Colonic mucosa (tissue), 4 donors: ENCODE measurements at places on chromosomes 4 and X. TPM values are rescaled to one million over a fixed set of nuclear protein-coding genes. Genes with fewer than 3 reads are reported as not detected.

GRCh38 chr4:87236861-87237260 lies 16.4 kb upstream of the KLHL8 start:
- DNase-seq = no peak

DNA sequence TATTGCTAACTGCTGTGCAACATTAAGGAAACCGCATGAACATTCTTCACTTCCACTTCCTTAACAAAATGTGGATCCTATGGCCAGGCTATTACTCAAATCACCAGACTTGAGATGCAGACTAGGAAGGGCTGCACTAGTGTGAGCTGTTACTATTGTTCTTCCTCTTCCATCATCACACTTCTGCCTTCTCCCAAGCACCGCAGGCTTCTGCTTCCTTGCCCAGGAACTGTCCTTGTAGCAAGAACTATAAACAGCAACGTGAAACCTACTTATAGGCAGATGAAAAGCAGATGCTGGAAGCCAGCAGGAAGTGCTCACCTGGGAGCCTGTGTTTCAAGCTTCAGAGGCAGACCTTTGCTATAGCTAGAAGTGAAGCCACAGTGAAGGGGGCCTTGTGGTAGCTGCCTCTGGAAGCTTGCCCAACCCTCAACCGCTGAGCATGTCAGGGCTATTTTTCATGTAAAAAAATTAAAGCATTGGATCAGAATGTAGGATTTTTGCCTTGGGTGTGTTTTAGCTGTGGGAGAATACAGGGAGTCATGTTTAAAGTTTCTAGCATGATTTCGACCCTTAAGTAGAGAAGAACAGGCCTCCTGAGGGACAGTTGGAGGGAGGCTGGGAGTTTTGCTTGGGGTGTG lies 43.9 kb downstream of the CLNK start:
- no peak for DNase-seq

DNA sequence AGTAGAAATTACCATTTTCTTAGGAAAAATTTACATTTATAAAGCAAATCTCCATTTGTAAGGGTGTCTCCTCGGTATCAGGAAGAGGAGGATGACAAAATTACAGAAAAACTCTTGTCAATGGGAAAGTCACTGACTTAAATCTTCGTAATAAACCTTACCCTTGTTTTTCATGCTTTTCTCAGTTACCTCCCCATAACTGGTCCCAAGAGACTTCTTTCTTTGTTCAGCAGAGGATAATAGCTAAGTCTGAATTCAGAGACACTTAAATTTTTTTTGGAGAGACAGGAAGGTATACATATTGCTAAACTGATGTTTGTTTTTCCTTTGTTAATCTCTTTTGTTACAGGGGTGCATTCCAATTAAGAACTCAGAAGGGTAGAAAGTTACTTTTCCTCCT lies 125.5 kb upstream of the JADE1 start:
- DNase-seq = no peak

GRCh38 chr4:2253160-2254084 lies 8.5 kb downstream of the MXD4 start:
- peak; percentile 15 for DNase-seq

GRCh38 chrX:96861218-96861617 lies 22.5 kb upstream of the RPA4 start:
- DNase-seq = no peak

DNA sequence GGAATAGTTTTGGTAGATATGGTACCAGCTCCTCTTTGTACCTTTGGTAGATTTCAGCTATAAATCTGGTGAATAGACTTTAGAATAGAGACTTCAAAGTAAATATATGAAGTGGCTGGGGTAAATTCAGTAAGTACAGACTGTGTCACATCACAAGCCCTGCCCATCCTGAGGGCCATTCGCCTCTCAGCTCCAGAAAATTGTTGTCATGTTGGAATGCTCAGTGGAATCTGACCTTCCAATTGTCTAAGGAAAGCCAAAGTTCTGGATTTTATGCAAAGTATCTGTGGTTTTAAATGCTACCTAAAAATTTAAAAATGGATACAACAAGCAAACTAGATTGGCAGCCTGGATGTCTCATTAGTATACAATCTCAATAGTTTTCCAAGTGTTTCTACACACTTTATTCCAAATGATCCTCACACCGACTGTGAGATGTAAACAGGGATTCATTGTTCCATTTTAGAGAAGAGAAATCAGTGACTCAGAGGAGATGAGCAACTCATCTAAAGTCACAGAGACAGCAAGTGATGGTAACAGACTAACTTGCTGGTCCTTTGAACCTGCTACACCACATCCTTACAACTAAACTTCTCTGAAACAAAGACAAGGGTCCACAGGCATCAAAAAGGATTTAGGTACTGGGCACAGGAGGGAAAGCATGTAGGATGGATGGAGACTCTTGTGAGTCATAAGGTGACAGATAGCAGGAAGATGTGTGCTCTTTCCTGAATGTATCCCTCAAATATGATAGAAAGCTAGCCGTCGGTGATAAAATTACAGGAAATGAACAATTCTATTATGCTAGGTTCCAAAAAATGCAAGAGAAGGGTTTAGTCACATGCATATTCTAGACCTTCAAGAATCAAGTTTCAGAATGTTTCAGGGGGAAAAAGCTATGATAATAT lies 127.3 kb downstream of the ATP10D start:
- DNase-seq = no peak

Gene SPANXB1
- total RNA-seq = not detected

DNA sequence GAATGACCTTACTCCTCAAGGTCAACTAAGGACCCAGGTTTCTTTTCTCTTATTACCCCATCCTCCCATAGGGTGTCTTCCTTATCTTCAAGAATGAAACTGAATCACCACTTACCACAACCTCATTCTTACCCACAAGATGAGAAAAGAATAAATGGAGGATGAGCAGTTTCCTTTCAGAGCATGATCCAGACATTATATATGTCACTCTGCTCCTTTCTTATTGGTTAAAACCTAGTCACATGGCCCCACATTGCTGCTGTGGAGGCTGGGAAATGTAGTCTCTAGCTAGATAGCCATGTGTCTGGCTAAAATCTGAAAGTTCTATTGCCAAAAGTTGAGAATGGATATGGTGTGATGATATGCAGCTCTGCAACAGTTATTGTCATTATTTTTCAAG lies 62.4 kb upstream of the RAI2 start:
- no peak for DNase-seq

DNA sequence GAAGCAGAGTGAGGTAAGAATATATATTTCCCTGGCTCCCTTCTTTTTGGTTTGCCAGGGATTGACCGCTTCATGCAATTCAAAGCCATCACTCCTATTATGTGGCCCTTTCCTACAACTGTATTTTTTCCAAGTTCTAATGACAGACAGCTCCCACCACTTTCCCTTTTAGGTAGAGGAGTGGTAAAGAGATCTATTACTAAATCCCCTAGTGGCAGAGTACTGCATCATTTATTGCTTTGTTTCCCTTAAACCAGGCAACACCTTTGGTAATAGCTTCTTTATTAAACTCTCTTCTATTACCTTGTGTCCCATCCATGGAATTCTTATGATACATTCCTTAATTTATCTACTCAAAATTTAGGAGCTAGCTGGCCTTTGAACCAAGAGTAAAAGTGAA lies 90.7 kb downstream of the CNOT6L start:
- no peak for DNase-seq

DNA sequence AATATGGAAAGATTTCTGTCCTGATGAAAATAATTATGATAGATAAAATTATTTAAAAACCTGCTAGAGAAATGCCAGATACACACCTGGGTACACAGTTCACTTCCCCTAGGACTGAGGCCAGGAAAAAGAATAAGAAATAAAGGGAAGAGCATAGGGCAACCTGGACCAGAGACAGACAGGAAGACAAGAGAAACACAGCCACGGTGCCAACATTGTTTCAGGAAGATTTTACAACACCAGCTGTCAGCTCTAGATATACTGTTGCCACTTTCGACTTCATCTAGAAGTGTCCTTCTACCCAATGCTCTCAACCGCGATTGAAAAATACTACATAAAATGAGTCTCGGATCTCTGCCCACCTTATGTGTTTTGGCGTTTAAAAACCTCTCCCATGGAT lies 128.5 kb downstream of the MAML3 start:
- no peak for DNase-seq

GRCh38 chr4:147822128-147822527 lies 90.2 kb downstream of the ARHGAP10 start:
- DNase-seq = peak; percentile 37

Gene SPANXD
- total RNA-seq = not detected

DNA sequence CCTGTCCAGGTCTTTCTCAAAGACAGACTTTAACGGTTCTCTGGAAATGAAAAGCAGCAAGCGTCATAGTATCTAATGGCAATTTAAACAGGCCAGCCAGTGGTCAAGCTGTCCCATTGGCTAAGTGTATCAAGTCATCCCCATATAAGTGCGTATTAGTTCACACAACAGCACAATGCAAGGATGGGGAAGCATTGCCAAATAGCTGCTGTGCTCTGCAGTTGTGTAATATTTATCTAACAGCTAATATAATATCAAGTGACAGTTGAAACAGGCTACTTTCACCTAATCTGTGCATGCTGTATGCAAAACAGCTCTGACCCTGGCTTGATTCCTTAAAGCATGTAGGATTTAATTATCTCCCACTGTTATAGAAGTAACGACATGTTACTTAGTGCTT lies 134.8 kb upstream of the PPARGC1A start:
- DNase-seq = no peak

DNA sequence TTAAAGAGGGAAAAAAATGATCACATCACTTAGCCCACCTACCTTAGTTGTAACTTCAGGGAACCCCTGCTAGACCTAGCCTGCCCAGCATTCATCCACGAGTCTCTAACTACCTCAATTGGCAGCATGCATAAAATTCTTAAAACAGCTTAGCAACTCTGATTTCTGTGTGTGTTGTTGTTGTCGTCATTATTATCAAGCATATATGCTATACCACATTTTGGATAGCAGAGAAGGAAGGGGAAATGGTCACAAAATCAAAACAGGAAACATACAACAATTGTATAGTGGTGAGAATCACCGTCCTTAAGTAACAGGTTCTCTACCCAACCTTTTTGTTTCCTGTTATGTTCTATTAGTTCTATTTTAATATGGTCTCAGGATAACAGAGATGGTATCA lies 2.7 kb upstream of the ACOT9 start:
- DNase-seq = no peak

Gene GSX2
- total RNA-seq = not detected

DNA sequence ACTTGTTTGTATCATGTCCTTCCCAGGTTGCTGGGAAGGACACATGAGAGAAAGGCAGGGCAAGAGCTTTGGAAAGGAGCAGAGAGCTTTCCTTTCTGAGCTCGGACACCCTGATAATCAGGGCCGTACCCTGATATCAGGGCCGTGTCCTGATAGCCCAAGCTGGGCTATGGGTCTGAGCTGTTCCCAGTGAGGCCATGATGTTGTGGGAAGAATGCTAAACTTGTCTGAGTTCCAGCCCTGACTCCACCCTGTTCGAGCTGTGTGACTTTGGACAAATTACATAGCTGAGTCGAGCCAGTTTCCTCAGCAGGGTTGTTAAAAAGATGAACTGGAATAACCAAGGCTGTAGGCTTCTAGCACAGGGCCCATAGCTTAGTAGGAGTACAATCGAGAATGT lies 3.3 kb upstream of the CXCR3 start:
- DNase-seq = peak; percentile 63

- DNase-seq = peak; percentile 74
Observed at GRCh38 chr4:24472514-24473308, 111.6 kb downstream of the DHX15 start.

DNA sequence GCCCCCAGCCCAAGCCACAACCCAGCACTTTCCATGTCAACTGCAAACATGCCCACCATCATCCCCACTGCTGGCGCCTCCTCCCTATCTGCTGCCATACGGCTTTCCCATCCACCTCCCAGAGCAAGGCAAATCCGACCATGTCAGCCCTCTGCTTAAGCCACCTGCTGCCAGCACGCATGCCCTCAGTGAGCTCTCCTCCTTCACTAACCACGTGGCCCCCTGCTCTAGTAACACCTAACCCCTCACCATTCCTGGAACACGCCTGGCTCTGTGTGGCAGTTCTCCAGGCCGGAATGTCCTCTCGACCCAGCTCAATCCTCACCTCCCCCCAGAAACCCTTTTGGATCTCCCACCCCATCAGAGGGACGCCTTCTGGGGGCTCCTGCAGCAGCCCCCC lies 17.4 kb downstream of the BCAP31 start:
- no peak for DNase-seq

Gene PAGE1
- total RNA-seq = not detected
